ENCODE measurements at places on chromosomes 3 and 15.

DNA sequence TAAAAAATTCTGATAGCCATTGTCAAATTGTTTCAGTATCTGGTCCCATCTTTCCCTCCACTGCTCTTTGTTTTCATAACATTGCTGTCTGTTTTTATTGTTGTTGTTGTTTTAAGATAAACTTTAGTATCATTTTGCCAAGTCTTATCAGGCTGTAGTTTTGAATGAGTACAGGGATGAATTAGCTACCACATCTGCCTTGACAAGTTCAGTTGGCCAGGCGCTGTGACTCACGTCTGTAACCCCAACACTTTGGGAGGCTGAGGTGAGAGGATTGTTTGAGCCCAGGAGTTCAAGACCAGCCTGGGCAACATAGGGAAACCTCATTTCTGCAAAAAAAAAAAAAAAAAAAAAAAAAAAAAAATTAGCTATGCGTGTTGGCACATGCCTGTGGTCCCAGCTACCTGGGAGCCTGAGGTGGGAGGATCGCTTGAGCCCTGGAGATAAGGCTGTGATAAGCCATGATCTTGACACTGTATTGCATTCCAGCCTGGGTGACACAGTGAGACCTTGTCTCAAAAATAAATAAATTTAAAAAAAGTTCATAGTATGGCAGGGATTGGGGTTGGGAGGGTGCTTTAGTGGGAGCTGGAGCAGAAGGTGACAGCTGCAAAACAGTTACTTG, 8.3 kb upstream of the ANKDD1A start:
- DNase-seq: no peak

- DNase-seq: no peak
Measured at GRCh38 chr3:89685731-89686130, 578.3 kb downstream of the EPHA3 start.

DNA sequence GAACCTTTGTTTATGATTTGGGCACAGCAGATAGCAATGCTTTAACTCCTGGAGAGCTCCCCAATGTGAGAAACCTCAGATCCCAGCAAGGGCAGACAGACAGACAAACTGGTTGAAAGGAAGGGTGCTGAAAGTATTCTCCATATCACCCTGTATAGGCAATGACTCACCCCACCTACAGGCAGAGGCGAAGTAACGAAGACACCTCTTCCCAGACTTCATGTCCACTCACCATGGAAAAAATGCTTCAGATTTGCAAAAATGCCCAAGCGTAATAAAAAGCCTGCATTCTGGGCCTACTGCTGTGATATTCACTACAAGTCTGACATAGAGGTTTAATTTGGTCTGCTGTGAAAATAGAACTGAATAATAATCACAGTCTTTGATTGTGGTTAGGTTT, 50.5 kb downstream of the THBS1 start:
- no peak for DNase-seq

- DNase-seq: no peak
Measured at GRCh38 chr3:65778968-65779367, 259.8 kb downstream of the MAGI1 start.

DNA sequence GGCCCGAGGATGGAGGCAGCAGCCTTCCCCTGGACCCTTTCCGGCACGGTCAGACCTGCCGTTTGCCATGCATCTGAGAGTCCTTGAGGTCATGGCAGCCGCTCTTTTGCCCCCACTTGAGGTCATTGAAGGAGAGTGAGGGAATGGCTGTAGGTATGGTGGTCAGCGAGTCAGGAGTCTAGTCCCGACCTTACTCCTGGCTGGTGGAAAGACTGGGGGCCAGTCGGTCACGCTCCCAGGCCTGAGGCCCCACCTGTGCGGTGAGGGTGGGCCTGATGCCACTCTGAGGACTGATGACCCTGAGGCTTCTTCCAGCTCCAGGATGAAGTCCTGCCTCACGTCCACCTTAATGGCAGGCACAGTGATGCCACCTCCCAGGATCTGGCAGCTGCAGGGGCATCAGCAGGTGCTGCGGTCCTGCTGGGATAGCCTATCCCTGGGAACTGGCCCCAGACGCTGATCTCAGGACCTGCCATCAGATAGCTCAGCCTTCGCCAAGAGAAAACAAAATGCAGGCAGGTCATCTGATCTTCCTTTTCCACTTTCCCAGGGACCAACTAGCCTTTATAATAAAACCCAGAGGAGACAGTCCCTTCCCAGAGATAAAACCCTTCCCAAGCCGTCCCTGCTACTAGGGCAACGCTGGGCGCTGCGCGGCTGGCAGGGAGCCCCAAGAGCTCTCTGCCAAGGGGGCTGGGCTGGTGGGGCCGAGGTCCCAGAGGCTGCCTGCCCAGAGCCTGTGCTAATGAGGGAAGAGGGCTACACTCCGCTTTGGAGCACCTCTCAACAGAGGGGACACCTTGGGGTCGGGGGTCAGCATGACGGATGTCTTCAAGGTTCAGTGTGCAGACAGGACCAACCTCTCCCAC, 42.2 kb downstream of the TM2D3 start:
- no peak for DNase-seq

- DNase-seq: no peak
Measured at GRCh38 chr3:65596029-65596300, 442.8 kb downstream of the MAGI1 start.

GRCh38 chr3:161333696-161334095, 37.6 kb downstream of the SPTSSB start:
- no peak for DNase-seq

GRCh38 chr3:110664148-110664547, 407.5 kb upstream of the NECTIN3 start:
- no peak for DNase-seq

- no peak for DNase-seq
Measured at GRCh38 chr3:174667386-174667785, 191.7 kb upstream of the NAALADL2 start.

- DNase-seq: no peak
Measured at GRCh38 chr3:21750080-21750696, 822 bp downstream of the ZNF385D start.

All from activated CD8-positive, alpha-beta T cell treated with anti-CD3 and anti-CD28 coated beads, Interleukin-2, amount 10 ng/mL, durations not matched to agents 7 days and 5 days (primary cell).